Chondrocyte (in vitro differentiated cells): ENCODE measurements at places on chromosomes 6 and 20.

DNA sequence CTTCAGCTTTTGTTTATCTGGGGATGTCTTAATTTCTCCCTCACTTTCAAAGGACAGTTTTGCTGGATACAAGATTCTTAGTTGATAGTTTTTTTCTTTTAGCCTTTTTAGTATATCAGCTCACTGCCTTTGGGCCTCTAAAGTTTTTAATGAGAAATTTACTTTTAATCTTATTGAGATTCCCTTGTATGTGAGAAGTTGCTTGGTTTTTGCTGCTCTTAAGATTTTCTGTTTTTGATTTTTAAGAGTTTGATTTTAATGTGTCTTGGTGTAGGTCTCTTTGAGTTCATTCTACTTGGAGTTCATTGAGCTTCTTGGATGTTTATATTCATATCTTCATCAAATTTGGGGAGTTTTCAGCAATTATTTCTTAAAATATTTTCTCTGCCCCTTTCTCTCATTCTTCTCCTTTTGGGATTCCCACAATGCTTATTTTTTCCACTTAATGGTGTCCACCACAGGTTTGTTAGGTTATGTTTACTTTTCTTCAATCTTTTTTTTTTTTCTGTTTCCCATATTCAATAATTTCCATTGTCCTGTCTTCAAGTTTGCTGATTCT lies 19.6 kb upstream of the TGM6 start:
- no peak for DNase-seq

DNA sequence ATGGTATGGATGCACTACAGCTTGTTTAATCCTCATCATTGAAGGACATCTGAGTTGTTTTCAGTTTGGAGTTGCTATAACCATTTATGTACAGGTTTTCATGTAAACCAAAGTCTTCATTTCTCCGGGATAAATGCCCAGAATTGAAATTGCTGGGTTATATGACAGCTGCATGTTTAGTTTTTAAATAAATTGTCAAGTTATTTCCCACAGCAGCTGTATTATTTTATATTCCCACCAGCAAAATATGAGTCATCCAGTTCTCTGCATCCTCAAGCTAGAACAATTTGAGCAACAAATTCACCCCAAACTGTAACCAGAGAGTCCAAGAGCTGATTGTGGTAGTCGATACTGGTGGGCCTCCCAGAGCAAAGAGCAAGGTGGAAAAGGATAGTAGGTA lies 161.0 kb upstream of the PRND start:
- no peak for DNase-seq

DNA sequence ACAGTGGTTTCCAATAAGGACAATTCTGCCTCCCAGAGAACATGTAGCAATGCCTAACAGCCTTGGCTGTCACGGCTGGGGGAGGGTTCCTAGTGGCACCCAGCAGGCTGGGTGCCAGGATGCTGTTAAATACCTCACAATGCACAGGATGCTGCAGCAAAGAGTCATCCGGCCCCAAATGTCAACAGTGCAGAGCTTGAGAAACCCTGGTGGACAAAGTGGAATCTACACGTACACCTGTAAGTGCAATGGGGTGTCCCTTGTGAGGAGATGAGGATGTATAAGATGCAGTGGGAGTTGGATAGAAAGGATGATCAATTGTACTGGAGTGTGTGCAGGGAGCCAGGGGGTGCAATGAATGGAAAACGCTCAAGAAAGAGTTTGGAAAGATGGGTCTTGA lies 142.4 kb downstream of the FNDC1 start:
- no peak for DNase-seq

GRCh38 chr6:71211799-71212198 lies 76.8 kb upstream of the OGFRL1 start:
- DNase-seq = no peak

GRCh38 chr6:37354526-37355384 lies 972 bp downstream of the RNF8 start:
- no peak for DNase-seq

GRCh38 chr6:152771061-152771687 lies 20.6 kb downstream of the VIP start:
- DNase-seq = no peak

GRCh38 chr6:31663961-31664789 lies 622 bp downstream of the GPANK1 start:
- no peak for DNase-seq

DNA sequence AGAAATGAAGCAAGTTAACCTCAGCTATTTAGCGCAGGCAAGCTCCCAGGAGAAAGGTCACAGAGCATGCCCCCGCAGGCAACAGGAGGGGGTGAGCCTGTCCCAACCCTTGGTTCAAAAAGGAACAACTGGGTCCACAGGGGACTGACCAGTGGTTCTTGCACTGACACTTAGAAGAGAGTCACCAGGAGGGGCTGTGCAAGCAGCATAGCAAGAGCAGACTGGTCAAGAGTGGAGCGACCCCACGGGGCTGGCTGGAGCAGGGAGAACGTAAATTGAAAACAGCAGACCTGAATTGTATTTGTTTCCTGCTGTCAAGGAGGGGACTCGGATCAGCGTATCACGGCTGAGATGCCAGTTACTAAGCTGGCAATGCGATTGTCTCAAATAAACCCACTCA lies 32.8 kb downstream of the GABRR1 start:
- no peak for DNase-seq

DNA sequence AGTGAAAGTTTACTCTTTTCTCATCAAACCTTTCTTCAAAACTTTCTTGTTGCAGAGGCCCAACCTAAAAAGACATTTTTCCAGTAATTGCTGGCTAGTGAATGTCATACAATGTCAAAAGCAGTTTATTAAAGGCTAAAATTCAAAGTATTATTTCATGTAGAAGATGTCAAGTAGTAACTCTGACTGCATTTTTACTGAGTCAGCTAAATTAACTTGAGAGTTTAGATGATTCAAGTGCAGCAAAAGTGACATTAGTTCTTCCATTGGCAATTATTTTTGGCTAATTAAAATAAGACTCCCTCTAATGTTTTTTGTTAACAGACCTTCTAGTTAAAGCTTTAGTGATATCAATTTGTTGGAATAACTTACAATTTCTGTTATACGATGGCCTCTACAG lies 1438.5 kb downstream of the GRIK2 start:
- DNase-seq = no peak

DNA sequence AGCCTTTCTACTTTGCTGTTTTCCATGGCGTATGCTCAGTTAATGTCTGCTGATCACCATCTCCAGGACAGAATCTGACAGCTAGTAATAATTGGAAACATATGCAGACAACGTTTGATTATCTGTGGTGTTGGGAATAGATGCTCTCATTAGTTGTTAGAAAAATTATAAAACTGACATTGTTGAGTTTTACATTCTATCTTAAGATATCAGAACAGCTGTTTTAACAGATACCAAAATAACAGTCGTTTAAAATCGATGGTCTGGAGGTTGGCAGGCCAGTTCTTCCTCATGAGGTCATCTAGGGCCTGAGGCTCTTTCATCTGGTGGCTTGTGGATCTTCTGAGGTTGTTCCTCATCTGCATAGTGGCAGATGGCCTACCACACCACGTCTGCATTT lies 137.6 kb downstream of the AIG1 start:
- no peak for DNase-seq

GRCh38 chr6:169780571-169781091 lies 29.2 kb downstream of the ERMARD start:
- DNase-seq = no peak

DNA sequence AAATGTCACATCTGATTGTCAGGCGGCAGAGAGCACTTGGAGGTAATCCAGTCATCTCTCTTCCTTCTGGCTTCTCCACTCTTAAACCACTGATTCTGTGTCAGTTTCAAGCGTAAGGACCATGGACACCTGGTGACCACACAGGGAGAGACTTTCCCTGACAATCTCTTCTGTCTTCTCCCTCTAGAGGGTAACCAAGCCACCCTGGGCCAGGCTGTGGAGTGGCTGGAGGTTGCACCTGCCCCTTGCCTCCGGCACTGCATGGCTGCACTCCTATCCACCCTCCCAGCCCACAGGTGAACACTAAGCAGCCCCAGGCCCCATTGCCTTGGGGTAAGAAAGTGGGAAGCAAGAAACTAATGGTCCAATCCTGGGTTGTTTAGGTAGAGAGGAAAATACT lies 78.7 kb downstream of the BFSP1 start:
- no peak for DNase-seq

GRCh38 chr6:139778688-139779087 lies 404.2 kb upstream of the CITED2 start:
- DNase-seq = no peak

DNA sequence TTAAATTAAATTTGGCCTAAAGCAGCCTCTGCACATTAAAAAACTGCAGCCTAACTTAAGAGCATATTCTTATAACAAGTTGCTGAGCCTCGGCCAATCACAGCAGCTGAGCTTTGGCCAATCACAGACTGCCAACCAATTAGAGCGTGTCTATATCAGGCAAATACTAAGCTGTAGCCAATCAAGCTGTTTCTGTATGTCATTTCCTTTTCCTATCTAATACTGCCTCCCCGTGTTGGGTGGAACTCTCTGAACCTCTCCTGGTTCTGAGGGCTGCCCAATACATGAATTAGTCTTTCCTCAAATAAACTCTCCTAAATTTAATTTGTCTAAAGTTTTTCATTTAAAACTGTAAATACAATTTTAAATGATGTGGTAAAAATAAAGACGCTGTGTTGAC lies 3.9 kb upstream of the TMEM244 start:
- DNase-seq = no peak

DNA sequence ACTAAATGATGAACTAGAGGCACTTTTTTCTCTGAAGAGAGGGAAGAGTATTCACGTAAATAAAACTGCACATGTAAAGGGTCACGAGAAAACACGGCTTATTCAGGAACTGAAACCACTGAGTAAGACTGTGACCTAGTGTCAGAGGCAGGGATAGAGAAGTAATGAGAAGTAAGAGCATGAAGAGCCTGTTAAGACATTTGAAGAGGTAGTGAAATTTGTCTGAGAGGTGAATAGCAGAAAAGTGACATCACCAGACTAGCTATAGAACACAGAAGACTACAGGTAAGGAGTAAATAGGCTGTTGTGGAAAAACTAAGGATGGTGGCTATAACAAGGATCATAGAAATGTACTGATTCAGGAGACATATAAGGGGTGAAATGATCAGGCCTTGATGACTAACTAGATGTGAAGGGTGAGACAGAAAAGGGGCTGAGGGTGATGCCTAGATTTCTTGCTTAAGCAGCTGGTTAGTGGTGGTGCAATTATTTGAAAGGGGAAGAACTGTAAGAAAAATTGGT lies 76.8 kb downstream of the REV3L start:
- no peak for DNase-seq

DNA sequence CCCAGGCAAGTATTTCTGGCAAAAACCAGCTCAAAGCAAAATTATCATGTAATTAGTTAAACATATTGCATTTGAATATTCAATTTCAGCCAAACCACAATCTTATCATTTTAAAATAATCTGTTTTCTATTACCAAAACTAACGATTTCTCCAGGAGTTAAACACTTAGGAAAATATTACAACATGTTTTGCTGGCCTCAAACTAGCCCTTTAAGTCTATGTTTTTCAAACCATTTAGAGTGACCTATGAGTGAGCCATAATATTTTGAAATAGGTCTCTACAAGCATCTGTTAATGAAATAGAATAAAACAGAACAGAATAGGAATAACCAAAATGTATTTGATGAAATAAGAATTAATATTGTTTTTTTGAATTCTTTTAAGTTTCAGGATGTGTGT lies 370.9 kb downstream of the COL12A1 start:
- DNase-seq = no peak

- no peak for DNase-seq
Measured at GRCh38 chr20:49337357-49337756, 59.5 kb upstream of the ZNFX1 start.

DNA sequence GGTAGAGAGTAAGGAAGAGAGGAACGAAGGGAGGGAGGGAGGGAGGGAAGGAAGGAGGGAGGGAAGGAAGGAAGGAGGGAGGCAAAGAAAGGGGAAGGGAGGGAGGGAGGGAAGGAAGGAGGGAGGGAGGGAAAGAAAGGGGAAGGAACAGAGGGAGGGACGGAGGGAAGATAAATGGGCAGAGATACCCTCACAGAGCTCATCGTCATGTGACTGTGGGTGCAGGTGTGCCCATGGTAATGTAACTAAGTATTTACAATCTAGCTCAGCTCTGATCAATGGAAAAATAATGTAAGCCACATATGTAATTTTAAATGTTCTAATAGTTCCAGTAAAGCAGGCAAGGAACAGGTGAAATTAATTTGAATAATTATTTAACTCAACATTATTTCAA lies 54.7 kb upstream of the FAM83D start:
- DNase-seq = no peak

- no peak for DNase-seq
Measured at GRCh38 chr20:8228315-8228714, 96.2 kb downstream of the PLCB1 start.

DNA sequence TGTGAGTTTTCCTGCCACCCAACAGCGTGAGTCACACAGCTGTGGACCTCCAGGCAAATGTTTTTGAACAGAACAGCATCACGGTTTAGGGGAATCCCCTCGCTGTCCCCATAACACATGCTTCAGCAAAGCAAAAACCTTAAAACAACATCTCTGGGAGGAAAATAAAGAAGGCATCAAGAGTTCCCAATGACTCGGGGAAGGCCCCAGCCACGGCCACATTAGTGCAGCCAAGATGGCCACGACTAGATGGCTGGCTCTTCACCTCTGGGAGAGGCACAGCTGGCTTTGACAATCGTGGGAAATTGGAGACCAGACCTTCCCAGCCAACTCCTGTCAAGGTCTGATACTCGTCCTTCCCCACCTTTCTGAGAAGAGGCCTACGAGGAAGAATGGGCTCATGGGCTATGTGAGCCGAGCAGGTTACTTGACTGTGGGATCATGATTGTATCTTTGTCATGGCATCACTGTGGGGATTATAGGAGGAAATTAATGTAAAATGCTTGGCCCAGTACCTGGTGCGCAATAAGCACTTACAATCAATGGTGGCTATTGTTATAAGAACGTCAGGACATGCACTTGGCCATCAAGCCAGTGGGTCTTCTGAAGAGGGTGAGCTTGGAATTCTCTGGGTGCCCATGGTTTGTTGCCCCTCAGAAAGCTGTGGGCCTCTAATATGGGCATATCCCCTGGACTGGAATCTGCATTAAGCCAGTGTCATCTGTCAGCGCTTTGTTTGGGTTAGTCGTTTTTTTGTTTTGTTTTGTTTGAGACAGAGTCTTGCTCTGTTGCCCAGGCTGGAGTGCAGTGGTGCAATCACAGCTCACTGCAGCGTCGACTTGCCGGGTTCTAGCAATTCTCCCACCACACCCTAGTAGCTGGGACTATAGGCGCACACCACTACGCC lies 43.6 kb downstream of the FGD2 start:
- no peak for DNase-seq

DNA sequence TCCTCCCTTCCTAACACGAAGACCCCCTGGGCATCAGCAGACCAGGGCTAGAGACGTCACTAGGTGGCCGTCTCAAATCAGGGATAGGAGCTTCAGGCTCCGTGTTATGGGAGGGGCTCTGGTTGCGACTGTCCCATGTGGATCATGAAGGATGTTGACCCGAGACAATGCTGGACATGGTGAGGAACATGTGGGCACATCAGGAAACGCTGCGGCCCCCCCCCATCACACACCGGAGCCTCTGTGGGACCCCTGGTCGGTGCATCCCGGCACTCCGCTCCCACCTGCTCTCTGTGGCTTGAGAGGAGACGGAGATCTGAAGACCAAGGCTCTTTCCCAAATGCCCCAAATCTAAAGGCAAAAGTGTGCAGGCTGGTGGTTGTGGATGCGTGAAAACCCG lies 54.2 kb downstream of the DACT2 start:
- no peak for DNase-seq
